Activated T-helper 1 cell treated with anti-CD3 and anti-CD28 coated beads, Interleukin-12 subunit alpha, Interleukin-12 subunit beta, Interleukin-2, Interleukin-4 antibody, amounts not matched to agents 30 ng/mL and 10 ng/mL and 1 ng/mL, durations not matched to agents 14 hours and 24 hours and 36 hours (primary cell): ENCODE measurements at places on chromosomes 13 and 19. TPM values are rescaled to one million over a fixed set of nuclear protein-coding genes. Genes with fewer than 3 reads are reported as not detected.

VSTM1 gene
- not detected in 2 replicates for total RNA-seq

PALM gene
- total RNA-seq, result 0.18 TPM in 1 of 2 replicates, not detected in the other

PEPD gene
- 14.0 and 15.0 TPM in 2 replicates for total RNA-seq

ZSCAN4 gene
- not detected in 2 replicates for total RNA-seq
